ENCODE measurements at places on chromosomes 7 and 10.
A peak's percentile ranks its signal among the peaks of the same experiment; 100 is the strongest.

GRCh38 chr10:131853610-131853964 lies 47.2 kb upstream of the PPP2R2D start:
- DNase-seq: peak; percentile 21

DNA sequence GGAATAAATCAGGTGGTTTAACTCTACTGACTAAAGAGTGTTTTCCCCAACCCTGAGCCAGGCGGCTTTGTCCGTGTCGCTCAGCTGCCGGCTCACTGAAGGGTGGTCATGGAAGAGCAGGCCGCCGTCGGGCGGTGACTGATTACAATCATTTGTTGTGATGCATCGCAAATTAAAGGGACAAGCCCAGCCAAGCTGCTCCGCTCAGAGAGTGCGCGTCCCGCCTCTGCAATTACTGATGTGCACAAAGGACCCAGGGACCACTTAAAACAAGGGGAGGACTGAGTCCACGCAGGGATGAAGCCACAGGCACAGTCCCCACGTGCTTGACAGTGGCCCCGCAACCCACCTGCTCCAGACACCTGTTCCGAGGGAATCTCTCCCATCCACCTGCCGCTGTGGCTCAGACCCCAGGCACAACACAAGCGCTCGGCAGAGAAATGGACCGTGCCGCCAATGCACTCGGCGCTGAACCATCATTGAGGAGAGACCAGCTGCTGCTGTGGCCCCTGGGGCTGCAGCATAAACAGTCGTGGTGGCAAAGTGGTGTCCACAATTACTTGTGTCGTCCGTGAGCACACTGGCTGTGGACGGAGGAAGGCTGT lies 526.5 kb downstream of the PTPRN2 start:
- DNase-seq: no peak

DNA sequence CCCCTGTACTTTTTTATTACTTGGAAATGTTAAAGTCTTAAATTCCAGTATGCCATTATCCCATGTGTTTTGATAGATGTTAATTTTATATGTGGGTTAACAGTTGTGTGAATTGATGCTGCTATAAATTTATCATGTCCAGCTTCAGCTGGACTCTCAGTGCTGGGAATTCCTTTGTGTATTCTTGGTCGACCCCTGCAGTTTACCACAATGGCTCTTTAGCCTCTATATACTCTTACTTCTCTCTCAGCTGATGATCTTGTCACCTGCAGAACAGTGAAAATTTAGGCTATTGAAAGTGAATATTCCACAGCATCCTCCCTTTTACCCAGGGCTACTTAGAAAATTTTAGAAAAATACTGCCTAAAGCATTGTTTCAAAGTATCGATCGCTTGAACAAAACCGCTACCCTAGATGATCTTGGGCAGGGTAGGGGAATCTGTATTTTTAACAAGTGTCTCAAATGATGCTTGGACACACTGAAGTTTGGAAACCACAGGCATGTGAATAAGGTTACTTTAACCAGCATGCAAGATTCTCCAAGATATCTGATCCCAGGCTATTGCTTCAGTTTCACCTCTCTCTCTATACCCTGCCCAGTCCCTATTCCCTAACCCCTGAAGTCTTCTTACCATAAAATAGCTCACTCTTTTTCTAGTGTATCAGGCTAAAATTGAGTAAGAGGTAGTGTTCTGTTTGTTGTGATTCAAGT lies 25.4 kb downstream of the LCOR start:
- no peak for DNase-seq

DNA sequence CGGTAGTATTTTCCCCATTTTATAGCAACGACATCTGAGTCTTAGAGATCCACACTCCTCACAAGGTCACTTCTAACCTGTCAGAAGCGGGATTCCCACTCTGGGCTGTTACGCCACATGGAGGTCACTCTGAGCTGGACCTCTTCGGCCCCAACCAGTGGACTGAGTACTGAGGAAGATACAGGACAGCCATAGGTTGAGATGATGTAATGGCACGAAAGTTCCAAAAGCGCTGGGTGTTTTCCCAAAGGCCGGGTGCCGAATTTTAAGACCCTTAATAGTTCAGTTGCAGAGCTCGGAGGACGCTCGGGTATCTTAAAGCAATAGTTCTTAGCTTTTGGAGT lies 699 bp downstream of the GHITM start:
- DNase-seq: no peak

GRCh38 chr10:103931603-103932002 lies 13.6 kb upstream of the STN1 start:
- DNase-seq: no peak

GRCh38 chr10:120282421-120282820 lies 174.6 kb upstream of the PLPP4 start:
- no peak for DNase-seq

GRCh38 chr10:129695671-129696070 lies 228.6 kb downstream of the MGMT start:
- no peak for DNase-seq

DNA sequence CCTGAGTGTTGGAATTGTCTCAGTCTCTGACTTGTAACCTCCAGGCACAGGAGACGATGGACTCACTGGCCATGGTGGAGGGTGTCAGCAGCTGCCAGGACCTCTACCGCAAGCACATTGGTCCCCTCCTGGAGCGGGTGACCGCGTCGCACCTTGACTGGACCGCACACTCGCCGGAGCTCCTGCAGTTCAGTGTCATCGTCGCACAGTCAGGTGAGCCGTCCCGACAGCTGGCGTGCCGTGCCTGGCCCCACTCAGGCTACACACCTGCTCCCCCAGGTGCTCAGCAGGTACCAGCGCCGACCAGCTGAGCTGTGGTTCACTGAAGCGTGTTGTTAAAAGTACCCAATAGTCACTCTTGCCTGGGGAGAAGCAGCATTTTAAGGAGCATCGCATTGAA lies 36.7 kb upstream of the PRKAR1B start:
- no peak for DNase-seq

DNA sequence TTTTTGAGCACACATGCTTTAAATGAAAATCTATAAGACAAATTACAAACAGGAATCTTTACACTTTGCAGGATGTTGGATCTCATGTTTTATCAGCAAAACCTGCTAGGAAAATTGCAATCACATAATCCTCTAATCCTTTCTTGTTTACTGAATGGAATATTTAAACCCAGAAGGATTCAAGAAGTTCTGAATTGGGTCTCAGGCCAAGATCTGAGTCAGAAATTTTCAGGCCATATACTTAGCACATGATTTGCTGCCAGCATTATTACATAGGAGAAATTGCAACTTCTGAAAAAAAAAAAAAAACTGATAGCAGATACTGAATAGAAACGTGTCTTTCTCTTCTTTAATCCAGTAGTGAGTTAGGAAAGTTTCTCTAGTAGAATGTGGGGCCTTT lies 1005.3 kb upstream of the POT1 start:
- no peak for DNase-seq

GRCh38 chr10:88792661-88793060 lies 9.9 kb upstream of the LIPM start:
- DNase-seq: no peak

- no peak for DNase-seq
These were observed 197.0 kb upstream of the FZD1 start for GRCh38 chr7:91067242-91067641.

- no peak for DNase-seq
These were observed 89.4 kb downstream of the CYTH3 start for GRCh38 chr7:6182993-6183392.

- peak; percentile 34 for DNase-seq
These were observed at the start of gene MEST for GRCh38 chr7:130491841-130492522. TSS of gene MEST (plus strand) at chr7:130492085. CDS start at chr7:130492314, 229 bp downstream.

- peak; percentile 76 for DNase-seq
These were observed 11.0 kb upstream of the TRIM8 start for GRCh38 chr10:102633287-102633686.

GRCh38 chr7:80807166-80807900 lies 111.5 kb downstream of the SEMA3C start:
- no peak for DNase-seq

GRCh38 chr7:30926313-30926712 lies 14.7 kb downstream of the AQP1 start:
- DNase-seq: no peak

DNA sequence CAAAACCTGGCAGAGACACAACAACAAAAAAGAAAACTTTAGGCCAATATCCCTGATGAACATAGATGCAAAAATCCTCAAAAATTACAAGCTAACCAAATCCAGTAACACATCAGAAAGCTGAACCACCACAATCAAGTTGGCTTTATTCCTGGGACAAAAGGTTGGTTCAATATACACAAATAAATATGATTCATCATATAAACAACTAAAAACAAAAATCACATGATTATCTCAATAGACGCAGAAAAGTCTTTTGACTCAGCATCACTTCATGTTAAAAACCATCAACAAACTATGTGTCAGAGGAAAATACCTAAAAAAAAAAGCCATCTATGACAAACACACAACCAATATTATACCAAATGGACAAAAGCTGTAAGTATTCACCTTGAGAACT lies 283.5 kb downstream of the THSD7A start:
- DNase-seq: no peak

DNA sequence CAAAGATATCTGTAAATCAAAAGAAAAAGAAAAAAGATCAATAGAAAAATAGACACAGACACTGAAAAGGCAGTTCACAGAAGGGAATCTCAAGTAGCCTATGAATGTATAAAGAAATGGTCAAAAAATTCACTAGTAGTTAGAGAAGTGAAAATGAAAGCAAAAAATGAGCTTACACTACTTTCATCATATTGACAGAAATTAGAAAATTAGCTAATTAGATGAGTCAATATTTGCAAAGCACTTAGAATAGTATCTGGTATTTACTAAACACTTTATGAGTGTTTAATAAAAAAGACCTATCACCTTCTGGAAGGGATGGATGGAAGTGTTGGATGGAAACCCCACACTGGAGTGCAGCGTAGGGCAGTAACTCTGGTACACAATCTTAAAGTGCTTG lies 1.7 kb upstream of the CFAP58 start:
- DNase-seq: no peak

- no peak for DNase-seq
These were observed 339.6 kb upstream of the VWC2 start for GRCh38 chr7:49433794-49434193.

DNA sequence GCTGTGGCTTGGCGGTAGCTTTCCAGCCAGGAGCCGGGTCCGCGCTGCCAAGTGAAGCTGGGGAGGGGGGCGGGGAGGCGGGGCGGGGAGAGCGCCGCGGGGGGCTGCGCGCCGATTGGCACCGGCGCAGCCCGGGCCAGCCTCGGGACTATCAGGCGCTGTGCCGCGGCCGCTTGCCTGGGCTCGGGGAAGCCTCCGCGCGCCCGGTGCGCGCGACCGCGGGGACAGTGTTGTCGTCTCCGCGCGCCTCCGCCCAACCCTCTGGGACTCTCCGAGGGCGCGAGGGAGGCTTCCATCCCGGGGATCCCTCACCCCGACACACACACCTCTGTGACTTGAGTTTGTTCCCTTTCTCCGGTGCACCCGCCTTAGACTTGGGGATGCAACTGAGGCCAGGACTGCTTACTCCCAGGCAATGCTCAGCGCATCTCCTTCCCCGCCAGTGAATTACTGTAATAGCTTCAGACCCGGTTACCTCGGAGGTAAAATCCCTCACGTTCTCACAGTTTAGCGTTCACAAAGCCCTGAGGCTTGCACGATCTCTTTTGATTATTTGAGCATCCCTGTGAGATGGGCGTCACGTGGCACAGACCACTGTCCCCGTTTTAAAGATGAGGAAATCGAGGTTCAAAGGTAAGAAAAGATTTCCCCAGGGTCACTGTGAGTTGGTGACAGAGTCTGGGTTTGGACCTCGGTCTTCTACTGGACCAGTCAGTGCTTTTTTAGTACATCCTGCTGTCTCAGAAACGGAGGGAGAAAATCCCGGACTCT lies at the start of gene NKX1-2:
Gene NKX1-2 (minus strand): TSS at position 24 of the 771 bp plus-strand sequence. CDS start 92 bp downstream, outside the sequence.
- no peak for DNase-seq

GRCh38 chr10:34918776-34919315 lies 103.8 kb upstream of the PARD3 start:
- DNase-seq: no peak

DNA sequence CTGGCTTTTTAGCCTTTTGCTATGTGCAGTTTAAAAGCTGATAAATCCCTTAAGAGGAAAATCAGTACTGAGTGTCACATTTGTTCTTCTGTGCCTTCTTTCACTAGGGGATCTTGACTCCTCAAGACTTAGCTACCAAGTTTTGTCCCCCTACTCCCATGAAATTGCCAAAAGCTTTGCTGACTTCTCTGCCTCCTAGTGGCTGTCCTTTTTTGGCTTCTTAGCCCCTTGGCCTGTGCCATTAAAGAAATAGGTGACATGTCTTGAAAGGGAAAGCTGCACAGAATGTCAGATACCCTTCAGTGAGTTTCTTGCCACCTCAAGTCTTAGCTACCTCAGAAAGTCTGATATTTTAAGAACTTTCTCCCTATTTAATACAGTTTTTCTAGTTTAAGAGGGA lies 10.5 kb downstream of the MKLN1 start:
- no peak for DNase-seq

DNA sequence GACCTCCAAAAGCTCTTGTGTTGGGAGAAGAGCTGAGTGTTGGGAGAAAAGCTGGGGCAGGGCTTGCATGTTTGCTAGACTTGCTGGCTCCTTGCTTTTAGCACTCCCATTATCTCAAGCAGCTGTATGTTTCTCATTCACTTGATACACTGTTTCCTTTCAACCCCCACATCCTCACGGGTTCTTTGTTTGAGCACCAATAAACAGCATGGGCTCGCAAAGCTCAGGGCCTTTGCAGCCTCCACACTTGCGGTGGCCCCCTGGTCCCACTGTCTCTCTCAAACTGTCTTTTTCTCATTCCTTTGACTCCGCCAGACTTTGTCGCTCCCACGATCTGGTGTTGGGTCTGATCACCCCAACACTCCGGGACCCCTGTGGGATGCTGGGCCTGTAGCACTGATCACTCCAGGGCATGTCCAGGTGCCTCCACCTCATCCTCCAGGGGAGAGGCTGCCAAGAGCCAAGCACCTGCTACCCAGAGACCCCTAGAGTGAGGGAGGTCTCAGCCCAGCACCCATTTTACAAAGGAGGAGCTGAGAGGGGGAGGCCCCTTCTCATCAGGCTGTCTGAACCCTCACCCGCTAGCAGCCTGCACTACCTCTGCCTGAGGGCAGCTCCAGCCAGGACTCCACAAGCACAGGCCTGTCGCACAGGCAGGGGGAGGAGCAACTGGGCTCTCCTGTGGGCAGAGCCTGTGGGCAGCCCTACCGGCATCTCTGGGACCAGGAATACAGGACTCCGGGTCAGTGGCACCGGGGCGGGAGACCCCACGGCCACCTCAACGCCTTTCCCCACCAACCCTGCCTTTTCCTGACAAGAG lies 49.1 kb upstream of the MSMB start:
- no peak for DNase-seq
